ENCODE measurements at places on chromosomes 16 and 17.

GRCh38 chr17:20273741-20274500 lies 193.4 kb downstream of the LGALS9B start:
- no peak for DNase-seq

- no peak for DNase-seq
Measured at GRCh38 chr17:33689725-33690124, 396.6 kb upstream of the ASIC2 start.

- no peak for DNase-seq
Measured at GRCh38 chr17:3512505-3513171, 36.8 kb downstream of the ASPA start.

DNA sequence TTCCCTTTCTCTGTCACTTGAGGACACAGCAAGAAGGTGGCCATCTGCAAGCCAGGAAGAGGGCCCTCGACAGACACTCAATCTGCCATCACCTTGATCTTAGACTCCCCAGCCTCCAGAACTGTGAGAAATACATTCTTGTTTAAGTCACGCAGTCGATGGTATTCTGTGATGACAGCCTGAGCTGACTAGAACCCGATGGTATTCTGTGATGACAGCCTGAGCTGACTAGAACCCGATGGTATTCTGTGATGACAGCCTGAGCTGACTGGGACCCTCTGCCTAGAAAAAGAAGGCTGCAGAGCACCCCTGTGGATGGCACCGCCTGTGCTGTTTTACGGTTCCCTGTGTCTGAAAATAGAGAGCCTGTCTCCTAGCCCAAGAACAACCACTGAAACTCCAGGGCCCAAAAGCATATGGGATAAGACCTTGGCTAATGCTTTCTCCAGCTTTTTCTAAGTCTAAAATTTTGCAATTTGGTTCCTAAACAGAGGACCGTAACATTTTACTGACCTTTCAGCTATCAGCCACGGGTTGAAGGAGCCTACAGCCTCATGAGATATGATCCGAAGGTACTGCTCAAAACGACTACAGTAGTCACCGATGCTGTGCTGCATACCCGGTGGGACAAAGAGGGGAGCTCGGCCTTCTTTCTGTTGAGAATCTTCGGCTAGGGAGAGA lies 33.1 kb upstream of the PITPNM3 start:
- DNase-seq = no peak

GRCh38 chr17:81247339-81247990 lies 8.3 kb downstream of the NDUFAF8 start:
- no peak for DNase-seq

DNA sequence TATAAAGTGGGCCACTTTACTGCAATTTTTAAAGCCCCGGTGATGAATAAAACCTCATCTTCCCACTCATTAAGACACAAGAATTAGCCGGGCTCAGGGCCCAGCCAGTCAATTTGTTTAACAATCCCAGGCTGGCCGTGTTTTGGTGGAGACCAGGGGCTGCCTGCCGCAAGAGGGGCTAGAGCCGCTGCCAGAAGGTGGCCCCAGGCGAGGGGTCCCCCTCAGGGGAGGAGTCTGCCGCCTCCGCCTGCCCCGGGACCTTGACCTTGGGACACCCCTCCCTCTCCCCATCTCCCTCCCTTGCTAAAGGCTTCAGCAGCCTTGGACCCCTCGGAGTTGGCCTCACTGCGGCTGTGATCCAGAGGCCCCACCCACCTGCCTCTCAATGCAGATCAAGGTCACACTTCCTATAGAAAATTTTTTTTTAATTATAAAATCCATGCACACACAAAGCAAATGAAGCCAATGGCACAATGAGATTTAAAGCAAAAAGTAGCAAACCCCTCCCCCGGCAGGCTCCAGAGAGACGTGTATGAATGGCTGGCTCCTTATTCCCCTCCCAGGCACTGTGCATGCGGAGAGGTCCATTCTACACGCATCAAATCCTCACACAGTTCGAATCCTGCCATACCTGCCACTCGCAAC lies 23.0 kb upstream of the SLC38A10 start:
- no peak for DNase-seq

DNA sequence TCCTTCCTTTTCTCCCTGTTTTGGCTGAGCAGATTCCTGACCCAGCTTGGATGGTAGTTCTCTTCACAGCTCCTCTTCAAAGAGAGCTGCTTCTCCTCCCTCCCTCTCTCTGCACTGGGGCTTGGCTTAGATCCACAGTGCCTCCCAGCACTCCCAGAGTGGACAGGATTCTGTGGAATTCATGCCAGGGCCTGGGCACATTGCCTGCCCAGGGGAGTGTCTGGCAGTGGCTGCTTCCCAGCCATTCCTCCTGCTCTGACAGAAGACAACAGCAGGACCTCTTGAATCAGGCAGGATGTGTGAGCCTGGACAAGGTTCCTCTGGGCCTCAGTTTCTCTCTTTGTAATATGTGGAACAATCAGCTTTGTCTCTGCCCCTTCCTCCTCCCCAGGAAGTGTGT lies 4.5 kb upstream of the MMP28 start:
- DNase-seq = no peak

GRCh38 chr17:49076573-49077384 lies 55.8 kb upstream of the B4GALNT2 start:
- DNase-seq = no peak

- DNase-seq = no peak
Measured at GRCh38 chr17:70239391-70239826, 70.1 kb downstream of the KCNJ2 start.

DNA sequence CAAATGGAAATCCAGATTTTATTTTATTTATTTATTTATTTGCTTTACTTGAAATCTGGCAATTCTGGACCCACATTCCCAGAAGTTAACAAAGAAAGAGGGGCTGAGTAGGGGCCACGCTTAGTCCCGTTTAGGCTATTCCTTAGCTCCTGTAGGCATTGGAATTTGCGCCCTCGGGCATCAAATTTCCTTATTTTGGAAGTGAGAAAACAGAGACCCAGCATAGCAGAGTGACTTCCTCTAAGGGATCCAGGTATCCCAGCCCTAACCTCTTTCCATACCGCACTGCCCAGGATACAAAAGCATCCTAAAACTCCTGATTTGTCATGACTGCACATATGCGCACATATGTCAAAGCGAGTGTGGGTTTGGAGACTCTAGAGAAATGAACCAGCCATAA lies 19.0 kb upstream of the SMG1 start:
- no peak for DNase-seq

- no peak for DNase-seq
Measured at GRCh38 chr17:30344283-30345088, 10.6 kb upstream of the TMIGD1 start.

DNA sequence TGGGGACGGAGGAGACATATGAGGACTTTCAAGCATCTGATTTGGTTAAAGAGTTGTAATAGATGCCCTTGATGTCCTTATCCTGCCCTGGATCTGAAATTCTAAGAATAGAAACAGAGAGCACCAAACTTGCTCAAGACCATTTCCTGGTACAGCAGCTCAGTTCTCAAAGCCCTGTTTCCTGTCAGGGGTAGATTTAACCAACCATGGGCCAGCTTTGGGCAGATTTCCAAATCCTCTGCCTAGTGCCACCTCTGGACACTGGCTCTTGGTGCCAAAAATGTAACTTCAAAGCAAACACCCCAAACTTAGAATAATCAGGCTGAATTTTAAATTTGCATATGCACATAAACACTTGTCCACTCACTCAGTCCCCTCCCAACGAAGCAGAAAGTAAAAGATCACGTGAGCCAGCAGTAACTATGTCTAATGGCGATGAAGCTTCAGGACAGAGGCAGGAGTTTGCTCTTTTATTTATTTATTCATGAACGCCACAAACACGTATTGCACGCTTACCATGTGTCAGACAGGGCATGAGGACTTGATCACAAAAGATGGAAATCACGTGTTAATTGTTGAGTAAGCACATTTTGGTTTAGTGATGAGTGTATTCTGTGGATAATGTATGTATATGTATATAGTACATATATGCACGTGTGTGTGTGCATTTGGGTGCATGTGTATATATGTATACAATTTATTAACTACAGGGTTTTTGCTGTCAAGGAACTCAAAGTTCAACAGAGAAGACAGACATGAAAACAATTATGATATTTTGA lies 23.1 kb upstream of the SDK2 start:
- no peak for DNase-seq

DNA sequence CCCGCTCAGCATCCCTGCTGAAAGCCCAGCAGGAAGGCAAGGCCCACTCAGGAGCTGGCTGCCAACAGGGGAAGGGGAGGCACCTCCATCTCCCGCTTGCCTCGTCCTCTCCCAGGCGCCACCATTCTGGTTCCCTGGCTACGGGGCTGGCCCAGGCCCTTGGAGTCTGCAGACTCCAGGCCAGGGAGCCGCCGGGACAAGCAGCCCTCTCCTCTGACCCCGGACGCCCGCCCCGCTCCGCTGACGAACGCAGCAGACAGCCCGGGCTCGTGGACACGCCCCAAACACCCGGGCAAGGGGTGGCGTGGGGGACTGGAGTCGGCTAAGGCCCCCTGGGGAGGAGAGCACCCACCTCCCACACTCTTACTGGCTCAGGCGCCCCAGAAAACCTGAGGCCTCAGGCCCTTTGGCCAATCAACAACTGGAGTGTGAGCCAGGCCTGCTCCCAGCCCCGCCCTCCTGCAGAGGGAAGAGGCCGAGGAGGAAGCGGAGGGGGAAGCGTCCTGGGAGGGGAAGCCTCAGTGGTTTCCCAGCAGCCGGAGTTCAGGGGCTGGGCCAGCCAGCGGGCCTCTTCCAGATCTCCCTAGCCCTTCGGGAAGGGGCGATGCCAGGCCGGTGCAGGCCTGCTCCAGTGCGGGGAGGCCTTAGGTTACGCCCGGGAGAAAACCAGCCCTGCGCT lies 4.2 kb downstream of the MNT start:
- peak; percentile 68 for DNase-seq

GRCh38 chr16:74449470-74449869 lies 28.2 kb upstream of the CLEC18B start:
- no peak for DNase-seq

DNA sequence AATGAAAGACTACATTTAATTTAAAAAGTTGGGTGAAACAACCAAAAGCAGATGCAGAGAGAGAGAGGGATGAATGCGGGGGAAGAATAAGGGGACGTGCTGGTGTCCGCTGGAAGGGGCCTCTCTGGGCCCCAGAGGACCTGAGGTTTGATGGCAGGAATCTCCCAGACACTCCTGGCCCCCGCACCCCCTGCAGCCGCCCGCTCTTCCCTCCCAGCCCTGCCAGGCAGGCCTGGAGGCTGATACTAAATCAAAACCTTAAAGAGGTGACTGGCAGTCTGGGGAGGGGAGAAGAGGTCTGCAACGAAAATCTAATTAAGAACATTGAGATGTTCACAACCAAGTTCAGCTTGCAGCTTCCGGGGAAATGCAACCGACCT lies 2.4 kb downstream of the FOXL1 start:
- DNase-seq = no peak

GRCh38 chr16:68373528-68374245 lies 62.9 kb downstream of the PRMT7 start:
- DNase-seq = no peak

- peak; percentile 6 for DNase-seq
Measured at GRCh38 chr17:50855708-50856330, 10.3 kb downstream of the TOB1 start.

DNA sequence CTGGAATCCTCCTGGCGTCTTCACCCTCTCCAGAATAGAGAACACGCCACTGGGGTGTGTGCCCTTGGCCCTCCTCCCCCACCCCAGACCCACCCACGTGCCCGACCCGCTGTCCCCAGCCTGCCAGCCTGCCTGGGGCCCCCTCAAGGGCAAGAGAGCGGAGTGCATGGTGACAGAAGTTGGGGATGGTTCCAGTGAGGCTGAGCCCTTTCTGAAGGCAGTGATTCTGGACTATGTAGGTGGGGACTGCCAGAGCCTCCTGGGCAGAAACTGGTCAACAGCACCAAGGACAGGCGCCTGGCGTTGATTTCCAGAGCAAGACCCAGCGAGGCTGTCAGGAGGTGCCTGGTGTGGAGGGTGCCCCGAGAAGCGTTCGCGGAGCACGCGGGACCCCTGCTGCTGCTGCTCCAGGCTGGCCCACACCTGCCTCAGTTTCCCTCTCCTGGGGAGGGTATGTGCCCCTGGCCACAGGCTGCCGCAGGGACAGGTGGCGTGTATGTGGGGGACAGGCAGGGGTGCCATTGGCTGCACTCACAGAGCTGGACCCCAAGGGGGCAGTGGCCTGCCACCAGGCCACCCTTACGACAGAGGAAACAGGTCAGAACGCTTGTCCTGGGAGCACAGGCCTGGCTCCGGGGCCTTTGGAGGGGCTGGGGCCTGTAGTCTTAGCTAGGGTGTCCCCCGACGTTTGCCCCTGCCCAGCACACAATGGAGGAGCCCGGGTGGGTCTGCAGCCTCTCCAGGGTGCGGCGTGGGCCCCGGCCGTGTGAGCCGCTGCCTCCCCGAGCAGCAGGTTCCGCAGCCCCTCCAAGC lies 1.2 kb downstream of the SSTR5 start:
- DNase-seq = no peak

DNA sequence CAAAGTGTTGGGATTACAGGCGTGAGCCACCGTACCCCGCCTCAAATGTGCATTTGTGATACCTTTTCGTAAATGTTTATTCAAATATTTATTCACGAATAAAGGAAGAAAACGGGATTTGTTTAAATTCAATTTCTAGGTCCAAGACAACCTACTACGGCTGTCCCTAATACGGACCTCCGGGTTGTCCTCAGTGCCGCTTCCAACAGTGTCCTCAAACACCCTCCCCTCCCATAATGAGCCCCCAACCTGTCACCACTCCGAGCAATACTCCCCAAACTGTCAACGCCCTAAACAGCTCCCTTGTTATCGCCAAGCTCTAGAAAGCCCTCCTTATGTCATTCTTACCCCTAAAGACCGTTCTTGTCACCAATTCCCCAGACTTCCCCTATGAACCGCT lies 539 bp upstream of the GABARAPL2 start:
- DNase-seq = no peak

DNA sequence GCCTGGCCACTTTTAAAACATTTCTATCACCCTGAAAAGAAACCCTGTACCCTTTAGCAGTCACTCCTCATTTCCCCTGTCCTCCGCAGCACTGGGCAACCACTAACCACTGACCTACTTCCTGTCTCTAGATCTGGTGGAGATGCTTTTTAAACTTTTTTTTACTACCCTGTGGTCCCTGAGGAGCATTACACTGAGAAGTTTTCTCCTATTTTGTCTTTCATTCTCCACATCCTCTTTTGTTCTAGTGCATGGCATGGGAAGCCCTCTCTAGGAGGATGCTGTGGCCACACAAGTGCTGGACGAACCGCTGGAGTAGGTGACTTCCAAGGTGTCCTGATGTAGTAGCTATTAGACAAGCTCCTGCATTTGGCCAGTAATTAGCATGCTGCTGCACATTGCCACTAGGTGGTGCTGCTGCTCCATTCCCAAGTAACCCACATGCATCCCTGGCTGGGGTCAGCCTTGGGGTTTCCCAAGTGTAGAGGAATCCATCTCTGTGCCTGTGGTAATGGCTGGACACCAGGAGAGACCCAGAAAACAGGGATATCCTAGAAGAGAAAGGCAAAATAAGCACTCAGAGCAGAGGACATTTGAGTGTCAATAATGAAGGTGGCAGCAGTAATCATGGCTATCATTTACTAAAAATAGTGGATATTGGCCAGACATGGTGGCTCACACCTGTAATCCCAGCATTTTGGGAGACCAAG lies 143.8 kb upstream of the CRHR1 start:
- DNase-seq = no peak
